Muscle of leg (tissue), 16 donors: ENCODE measurements at places on chromosomes 4 and X. TPM values are rescaled to one million over a fixed set of nuclear protein-coding genes. Genes with fewer than 3 reads are reported as not detected.

TMSB15A gene
- total RNA-seq, result 16.0 TPM

NLRP2B gene
- 0.04 TPM for total RNA-seq

PFKFB1 gene
- total RNA-seq, result 0.35 TPM

CLCN5 gene
- 85.3 TPM for total RNA-seq

KIAA1210 gene
- 0.18 TPM for total RNA-seq

BTC gene
- 7.1 TPM for total RNA-seq

PASD1 gene
- total RNA-seq, result 0.04 TPM

SLBP gene
- total RNA-seq, result 39.9 TPM

ZNF711 gene
- 20.7 TPM for total RNA-seq

NUP62CL gene
- 0.84 TPM for total RNA-seq

PSAPL1 gene
- total RNA-seq, result not detected

CCDC120 gene
- 0.98 TPM for total RNA-seq

PLP1 gene
- total RNA-seq, result 72.8 TPM

PRRG3 gene
- 12.6 TPM for total RNA-seq

TLR10 gene
- total RNA-seq, result 0.27 TPM

P2RY4 gene
- 0.09 TPM for total RNA-seq

NPFFR2 gene
- total RNA-seq, result 0.53 TPM

PTCHD1 gene
- 0.53 TPM for total RNA-seq

- H3K4me3 ChIP-seq, result no peak overlapping the region
- no peak for DNase-seq
- H3K27ac ChIP-seq, result no peak overlapping the region
Measured at GRCh38 chr4:144819591-144819990, 173.6 kb downstream of the HHIP start.

- no peaks in the 10 kb centered on the region for H3K36me3 ChIP-seq
- peaks cover 20% of the 10 kb centered on the region for H3K27me3 ChIP-seq
- no peak overlapping the region for H3K4me3 ChIP-seq
- H3K27ac ChIP-seq, result no peak overlapping the region
- no peaks in the 10 kb centered on the region for H3K4me1 ChIP-seq
Measured at GRCh38 chrX:12892716-12893115, 13.7 kb upstream of the TLR8 start.

DNA sequence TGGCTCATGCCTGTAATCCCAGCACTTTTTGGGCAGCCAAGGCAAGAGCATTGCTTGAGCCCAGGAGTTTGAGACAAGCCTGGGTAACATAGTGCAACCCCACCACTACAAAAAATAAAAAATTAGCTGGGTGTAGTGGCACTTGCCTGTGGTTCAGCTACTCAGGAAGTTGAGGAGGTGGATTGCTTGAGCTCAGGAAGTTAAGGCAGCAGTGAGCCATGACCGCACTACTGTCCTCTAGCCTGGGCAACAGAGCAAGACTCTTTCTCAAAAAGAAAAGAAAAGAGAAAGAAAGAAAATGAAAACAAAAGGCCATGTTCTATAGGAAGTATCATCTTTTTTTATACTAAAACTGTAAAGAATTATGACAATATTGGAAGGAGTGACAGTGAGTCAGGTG lies 38.5 kb downstream of the NEK1 start:
- no peak overlapping the region for H3K27ac ChIP-seq
- no peaks in the 10 kb centered on the region for H3K27me3 ChIP-seq
- DNase-seq, result no peak
- peaks cover 24% of the 10 kb centered on the region for H3K36me3 ChIP-seq
- H3K4me3 ChIP-seq, result no peak overlapping the region

GRCh38 chr4:122150931-122151330 lies 1.2 kb upstream of the BLTP1 start:
- H3K27me3 ChIP-seq, result no peaks in the 10 kb centered on the region
- H3K27ac ChIP-seq, result no peak overlapping the region
- peak; percentile 10 for DNase-seq
- H3K36me3 ChIP-seq, result peaks cover under 1% of the 10 kb centered on the region

GRCh38 chrX:13216139-13216538 lies 103.7 kb downstream of the ATXN3L start:
- peaks cover 7% of the 10 kb centered on the region for H3K4me1 ChIP-seq
- peak; percentile 32 for DNase-seq
- H3K27me3 ChIP-seq, result peaks cover 13% of the 10 kb centered on the region
- H3K4me3 ChIP-seq, result no peak overlapping the region
- H3K36me3 ChIP-seq, result no peaks in the 10 kb centered on the region
- H3K27ac ChIP-seq, result no peak overlapping the region

- H3K36me3 ChIP-seq, result no peaks in the 10 kb centered on the region
- no peaks in the 10 kb centered on the region for H3K4me1 ChIP-seq
- H3K27ac ChIP-seq, result no peak overlapping the region
- no peak for DNase-seq
- no peak overlapping the region for H3K4me3 ChIP-seq
Measured at GRCh38 chrX:23766650-23767551, 16.1 kb upstream of the SAT1 start.

DNA sequence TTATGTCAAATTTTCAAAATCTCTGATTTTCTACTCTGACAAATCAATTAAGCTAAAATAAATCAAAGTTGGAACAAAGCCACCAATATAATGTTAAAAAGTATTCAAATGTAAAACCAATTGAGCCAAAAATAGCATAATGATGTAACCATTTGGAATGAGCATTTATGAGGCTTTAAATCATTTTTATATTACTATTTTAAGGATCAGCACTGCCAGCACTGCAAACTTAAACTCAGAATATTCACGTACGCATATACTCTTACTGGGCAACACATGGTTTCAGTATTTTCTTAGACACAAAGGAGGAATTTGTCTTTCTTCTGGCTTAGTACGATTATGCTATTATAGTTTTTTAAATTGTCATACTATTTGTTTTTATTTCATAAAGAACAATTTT lies 52.2 kb downstream of the AFAP1 start:
- no peak overlapping the region for H3K4me3 ChIP-seq
- no peaks in the 10 kb centered on the region for H3K36me3 ChIP-seq
- H3K4me1 ChIP-seq, result peaks cover 34% of the 10 kb centered on the region
- H3K27me3 ChIP-seq, result no peaks in the 10 kb centered on the region

GRCh38 chr4:71406459-71406963 lies 67.7 kb downstream of the SLC4A4 start:
- peak; percentile 7 for DNase-seq
- no peaks in the 10 kb centered on the region for H3K27me3 ChIP-seq
- H3K4me3 ChIP-seq, result no peak overlapping the region

- peak overlapping the region; percentile 89 for H3K27ac ChIP-seq
- H3K36me3 ChIP-seq, result no peaks in the 10 kb centered on the region
- peaks cover 2% of the 10 kb centered on the region for H3K4me1 ChIP-seq
- peak overlapping the region; percentile 64 for H3K4me3 ChIP-seq
- DNase-seq, result peak; percentile 49
- H3K27me3 ChIP-seq, result peaks cover 10% of the 10 kb centered on the region
Measured at GRCh38 chrX:107628662-107629539, 591 bp downstream of the PRPS1 start.

- no peaks in the 10 kb centered on the region for H3K4me1 ChIP-seq
- no peaks in the 10 kb centered on the region for H3K27me3 ChIP-seq
- H3K4me3 ChIP-seq, result no peak overlapping the region
Measured at GRCh38 chr4:106247600-106247999, 68.4 kb downstream of the TBCK start.

DNA sequence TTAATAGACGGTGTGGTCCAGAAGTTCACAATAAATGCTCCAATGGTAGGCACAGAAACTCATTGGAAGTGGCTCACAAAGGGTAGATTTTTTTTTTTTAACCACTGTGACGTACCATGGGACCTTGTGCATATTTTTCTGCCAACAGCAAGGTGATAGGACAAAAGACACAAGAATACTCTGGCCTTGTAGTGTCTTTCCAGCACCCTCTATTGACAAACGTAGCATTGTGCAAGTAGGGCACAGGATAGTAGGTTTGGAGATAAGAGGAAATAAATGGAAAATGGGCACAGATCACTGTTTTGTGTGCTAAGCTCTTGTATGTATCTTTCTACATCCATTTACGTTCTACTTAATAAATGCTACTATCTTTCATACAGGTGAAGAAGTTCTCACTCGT lies 2054.9 kb downstream of the PCDH7 start:
- DNase-seq, result peak; percentile 13
- H3K27ac ChIP-seq, result no peak overlapping the region
- H3K36me3 ChIP-seq, result no peaks in the 10 kb centered on the region
- H3K27me3 ChIP-seq, result no peaks in the 10 kb centered on the region
- H3K4me1 ChIP-seq, result no peaks in the 10 kb centered on the region
- H3K4me3 ChIP-seq, result no peak overlapping the region

DNA sequence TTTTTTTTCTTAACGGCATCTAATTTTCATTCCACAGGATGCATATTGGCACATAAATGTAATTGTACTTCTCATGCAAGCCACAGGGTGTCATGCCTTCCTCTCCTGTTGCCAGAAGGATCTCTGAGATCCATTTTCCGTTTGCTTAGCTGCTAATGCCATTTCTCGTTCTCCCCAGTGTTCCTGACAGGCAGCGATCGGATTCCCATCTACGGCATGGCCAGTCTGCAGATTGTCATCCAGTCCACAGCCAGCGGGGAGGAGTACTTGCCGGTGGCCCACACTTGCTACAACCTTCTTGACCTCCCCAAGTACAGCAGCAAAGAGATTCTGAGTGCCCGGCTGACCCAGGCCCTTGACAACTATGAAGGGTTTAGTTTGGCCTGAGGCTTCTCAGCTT lies 8.9 kb upstream of the NAP1L5 start:
- H3K27ac ChIP-seq, result peak overlapping the region; percentile 69
- no peaks in the 10 kb centered on the region for H3K27me3 ChIP-seq
- H3K36me3 ChIP-seq, result peaks cover 17% of the 10 kb centered on the region

DNA sequence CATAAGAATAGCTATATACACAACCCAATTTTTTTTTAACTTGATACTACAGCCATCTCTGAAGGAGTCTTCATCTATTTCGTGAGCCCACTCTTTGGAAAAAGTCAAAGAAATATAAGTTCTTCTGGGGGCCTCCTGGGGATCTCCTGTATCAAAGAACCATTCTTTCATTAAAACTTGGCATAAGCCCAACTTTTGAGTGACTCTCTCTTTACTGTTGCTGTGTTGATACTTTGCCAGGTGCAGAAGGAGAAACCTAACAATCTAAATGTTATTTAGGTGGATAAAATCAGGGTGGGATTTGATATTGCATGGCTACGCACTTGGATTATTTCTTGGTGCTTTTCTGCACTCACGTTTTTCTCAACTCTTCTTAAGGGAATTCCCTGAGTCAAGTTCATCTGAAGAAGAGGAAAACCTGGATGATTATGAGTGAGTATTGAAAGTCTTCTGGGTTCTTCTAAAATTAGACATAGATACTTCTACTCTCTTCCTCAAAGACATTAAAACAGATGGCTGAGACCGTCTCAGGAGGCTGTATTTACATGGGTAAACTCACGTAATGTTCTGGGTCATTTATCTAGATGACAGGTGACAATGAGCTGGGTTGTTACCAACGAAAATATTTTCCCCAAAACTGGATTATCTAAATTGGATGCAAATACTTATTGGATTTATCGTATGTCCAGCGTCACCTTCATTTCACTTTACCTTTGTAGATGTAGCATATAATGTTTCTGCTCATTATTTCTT lies 25.2 kb downstream of the BMX start:
- no peak overlapping the region for H3K4me3 ChIP-seq
- peaks cover 13% of the 10 kb centered on the region for H3K27me3 ChIP-seq
- DNase-seq, result no peak
- no peak overlapping the region for H3K27ac ChIP-seq
- H3K4me1 ChIP-seq, result no peaks in the 10 kb centered on the region

DNA sequence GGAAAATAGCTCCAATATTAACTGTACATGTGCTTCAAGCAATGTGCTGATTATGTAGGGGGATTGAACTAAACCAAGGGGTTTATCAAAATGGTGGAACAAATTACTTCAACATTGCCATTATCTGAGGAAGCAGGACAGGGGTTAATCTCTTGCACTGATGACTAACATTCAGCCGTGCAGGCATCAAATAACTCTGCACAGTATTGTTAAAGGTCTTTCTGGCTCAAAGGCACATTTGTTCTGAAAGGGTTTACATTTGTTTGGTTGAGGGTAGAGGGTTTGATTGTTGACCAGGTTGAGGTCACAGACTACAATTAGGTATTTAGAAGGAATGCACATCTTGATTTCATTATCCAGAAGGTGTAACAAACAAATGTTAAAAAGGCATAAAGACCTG lies 32.2 kb upstream of the CCSER1 start:
- no peaks in the 10 kb centered on the region for H3K36me3 ChIP-seq
- H3K4me1 ChIP-seq, result no peaks in the 10 kb centered on the region
- no peak overlapping the region for H3K4me3 ChIP-seq
- H3K27ac ChIP-seq, result no peak overlapping the region
- H3K27me3 ChIP-seq, result no peaks in the 10 kb centered on the region

- H3K4me3 ChIP-seq, result no peak overlapping the region
- H3K36me3 ChIP-seq, result no peaks in the 10 kb centered on the region
- DNase-seq, result no peak
- H3K4me1 ChIP-seq, result peaks cover 6% of the 10 kb centered on the region
Measured at GRCh38 chr4:165783626-165784025, 89.4 kb upstream of the TLL1 start.

DNA sequence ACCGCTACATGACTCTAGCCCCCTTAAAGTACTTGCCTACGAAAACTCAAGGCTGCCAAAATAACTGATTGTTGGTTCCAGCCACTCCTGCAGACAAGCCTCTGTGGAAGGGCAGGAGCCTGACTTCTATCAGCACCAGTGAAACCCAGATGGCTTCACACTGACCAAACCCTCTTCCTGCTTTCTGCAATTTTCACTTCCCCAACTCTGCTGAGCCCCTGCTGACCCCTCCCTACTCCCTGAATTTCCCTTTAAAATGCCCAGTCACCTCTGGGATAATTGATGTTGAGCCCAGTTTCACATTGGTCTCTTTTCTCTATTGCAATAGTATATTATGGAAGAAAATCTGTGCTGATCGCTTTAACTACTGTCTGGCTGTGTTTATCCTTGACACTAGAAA lies 61.6 kb upstream of the STS start:
- H3K27me3 ChIP-seq, result peaks cover 7% of the 10 kb centered on the region
- peak; percentile 19 for DNase-seq
- no peak overlapping the region for H3K27ac ChIP-seq
- no peak overlapping the region for H3K4me3 ChIP-seq
- peaks cover 13% of the 10 kb centered on the region for H3K4me1 ChIP-seq

GRCh38 chr4:75169427-75169826 lies 236.5 kb downstream of the PARM1 start:
- no peak overlapping the region for H3K4me3 ChIP-seq
- H3K27me3 ChIP-seq, result no peaks in the 10 kb centered on the region

- no peaks in the 10 kb centered on the region for H3K36me3 ChIP-seq
- H3K4me3 ChIP-seq, result no peak overlapping the region
- H3K4me1 ChIP-seq, result no peaks in the 10 kb centered on the region
- H3K27me3 ChIP-seq, result no peaks in the 10 kb centered on the region
- H3K27ac ChIP-seq, result no peak overlapping the region
- DNase-seq, result no peak
Measured at GRCh38 chr4:142036795-142037583, 400.6 kb downstream of the IL15 start.

- no peaks in the 10 kb centered on the region for H3K36me3 ChIP-seq
- H3K4me3 ChIP-seq, result no peak overlapping the region
- no peaks in the 10 kb centered on the region for H3K4me1 ChIP-seq
- DNase-seq, result no peak
Measured at GRCh38 chr4:70880739-70881138, 21.4 kb upstream of the MOB1B start.
